HEK293T (cell line): ENCODE measurements at places on chromosomes 6 and 20.

DNA sequence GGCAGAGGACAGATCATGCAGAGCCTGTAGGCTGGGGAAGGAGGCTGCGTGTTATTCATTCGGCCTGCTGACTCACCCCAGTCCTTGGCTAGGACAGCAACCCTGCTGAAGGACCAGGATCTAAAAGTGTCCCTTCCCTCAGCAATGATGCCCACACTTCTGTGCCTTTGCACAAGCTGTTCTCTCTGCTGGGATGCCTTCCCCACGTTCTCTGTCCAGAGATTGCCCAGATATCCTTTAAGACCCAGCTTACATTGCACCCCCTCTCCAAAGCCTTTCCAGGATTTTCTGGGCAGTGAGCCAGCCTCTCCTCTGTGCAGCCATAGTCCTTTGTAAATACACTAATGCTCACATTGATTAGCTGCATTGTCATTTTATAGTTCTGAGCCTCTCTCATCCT is 99.3 kb upstream of the CHD6 start:
- DNase-seq = no peak

- no peak for DNase-seq
Observed at GRCh38 chr20:62782893-62783278, 13.4 kb upstream of the MRGBP start.

GRCh38 chr6:35564733-35565132 is 52.0 kb upstream of the TULP1 start:
- DNase-seq = no peak

- no peak for DNase-seq
Observed at GRCh38 chr6:138507977-138508675, 8.8 kb upstream of the NHSL1 start.

DNA sequence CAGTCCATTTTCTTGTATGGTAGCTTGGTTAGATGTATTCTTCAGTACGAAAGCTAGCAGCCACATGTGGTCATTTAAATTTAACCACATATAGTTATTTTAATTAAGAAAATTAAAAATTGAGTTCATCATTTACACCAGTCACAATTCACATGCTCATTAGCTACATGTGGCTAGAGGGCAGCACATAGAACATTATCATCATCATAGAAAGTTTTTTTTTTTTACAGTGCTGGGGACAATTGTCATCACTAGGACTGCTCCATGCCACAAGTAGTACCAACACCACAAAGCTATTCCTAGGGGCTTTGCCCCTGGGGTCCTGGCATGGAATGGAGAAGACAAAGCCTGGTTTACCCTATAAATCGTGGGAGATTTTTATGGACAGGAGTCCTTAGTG is 30.5 kb downstream of the PLCB4 start:
- no peak for DNase-seq

GRCh38 chr20:47167846-47168245 is 188.7 kb downstream of the ZMYND8 start:
- no peak for DNase-seq

- DNase-seq = no peak
Observed at GRCh38 chr6:70954750-70955149, 2.1 kb downstream of the B3GAT2 start.

DNA sequence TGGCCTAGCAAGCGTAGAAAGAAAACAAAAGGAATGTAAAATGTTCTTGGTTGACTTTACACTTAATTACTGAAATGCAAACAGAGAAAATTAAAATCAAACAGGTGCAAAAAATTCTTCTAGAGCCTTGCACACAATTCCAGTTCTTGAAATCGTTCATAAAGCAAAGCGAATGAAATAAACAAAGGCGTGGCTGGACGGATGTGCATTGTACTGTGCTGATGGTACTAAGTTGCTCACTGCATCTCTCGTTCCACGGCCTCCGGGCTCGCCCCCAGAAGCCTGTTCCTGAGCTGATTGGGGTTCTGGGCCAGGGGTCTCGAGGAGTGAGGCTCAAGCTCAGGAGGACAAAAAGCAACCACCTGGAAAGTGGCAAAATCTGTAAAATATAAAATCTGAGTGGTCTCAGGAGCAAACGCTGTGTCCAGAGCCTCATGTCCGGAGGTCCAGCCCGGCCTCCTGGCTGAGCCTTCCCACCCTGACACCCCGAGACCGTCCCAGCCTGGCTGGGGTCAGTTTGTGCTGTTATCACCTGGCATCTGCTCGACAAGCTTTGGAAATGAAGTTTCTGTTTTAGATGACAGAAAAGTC is 71.3 kb downstream of the TTLL2 start:
- DNase-seq = no peak

DNA sequence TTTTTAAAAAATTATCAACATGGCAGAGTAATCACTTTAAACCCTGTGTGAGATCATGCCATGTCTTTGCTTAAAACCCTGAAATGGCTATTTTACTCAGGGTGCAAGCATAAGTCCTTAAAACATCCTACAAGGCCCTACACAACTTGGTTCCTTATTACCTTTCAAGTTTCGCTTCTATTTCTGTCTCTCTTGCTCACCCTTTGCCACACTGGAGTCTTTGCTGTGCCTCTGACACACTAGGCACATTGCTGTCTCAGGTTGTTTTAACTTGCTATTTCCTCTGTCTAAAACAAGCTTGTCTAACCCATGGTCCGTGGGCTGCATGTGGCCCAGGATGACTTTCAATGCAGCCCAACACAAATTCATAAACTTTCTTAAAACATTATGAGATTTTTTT is 55.6 kb downstream of the KIAA0408 start:
- DNase-seq = no peak

DNA sequence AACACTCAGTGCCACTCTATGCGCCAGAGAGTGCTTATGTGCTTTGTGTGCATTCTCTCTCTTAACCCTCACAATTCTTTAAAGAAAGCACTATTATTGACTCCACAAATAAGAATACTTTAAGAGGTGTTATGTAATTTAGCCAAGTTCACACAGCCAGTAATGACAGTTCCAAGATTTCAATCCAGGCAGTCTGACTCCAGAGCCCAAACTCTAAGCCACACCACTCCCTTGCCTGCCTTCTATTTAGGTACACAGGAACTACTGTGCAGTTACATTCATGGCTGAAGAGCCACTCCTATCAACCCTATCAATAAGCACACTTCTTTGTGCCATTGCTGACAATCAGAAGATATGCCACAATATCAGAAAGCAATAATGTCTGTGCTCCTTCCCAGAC is 93.3 kb downstream of the PTPRK start:
- no peak for DNase-seq

- DNase-seq = no peak
Observed at GRCh38 chr20:1898482-1899240, 3.5 kb downstream of the SIRPA start.

- no peak for DNase-seq
Observed at GRCh38 chr6:110520992-110521543, 44.7 kb upstream of the SLC22A16 start.

DNA sequence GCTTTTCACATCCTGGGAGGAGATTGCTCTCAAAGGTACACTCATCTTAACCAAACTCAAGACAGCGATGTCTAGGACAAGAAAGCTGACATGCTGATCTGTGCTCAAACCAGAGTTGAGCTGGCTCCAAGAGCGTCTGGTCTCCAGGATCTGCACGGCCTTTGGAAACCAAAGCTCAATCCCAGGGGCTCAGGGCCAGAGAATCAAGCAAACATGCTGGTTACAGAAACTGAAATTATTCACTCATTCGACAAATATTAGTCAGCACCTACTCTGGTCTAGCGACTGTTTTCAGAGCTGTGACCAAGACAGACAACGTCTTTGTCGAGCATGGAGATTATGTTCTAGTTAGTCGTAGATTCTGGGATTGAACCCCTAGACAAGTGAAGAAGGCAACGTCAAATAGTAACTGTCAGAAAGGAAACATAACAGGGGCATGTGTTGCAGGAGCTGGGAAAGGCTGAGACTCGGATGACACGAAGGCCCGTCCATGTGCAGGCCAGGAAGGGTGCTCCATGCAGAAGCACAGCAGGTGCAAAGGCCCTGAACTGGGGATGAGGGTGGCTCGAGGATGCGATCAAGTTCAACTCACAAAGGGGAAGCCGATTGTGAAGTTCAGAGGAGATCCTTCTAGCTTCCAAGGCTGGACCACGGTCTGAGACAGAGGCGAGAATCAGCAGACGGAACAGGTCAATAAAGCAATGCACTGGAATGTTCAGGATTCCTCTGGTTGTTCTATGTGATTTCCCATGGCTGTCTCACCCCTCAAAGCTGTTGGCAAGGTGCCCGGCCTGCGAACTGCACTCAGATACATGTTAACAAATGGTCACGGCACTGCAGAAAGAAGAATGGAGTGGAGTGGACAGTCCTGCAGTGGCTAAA is 12.5 kb upstream of the PCK1 start:
- DNase-seq = no peak

- DNase-seq = no peak
Observed at GRCh38 chr6:130852844-130853554, 25.8 kb downstream of the SMLR1 start.

GRCh38 chr6:24052590-24052961 is 73.4 kb upstream of the NRSN1 start:
- no peak for DNase-seq

DNA sequence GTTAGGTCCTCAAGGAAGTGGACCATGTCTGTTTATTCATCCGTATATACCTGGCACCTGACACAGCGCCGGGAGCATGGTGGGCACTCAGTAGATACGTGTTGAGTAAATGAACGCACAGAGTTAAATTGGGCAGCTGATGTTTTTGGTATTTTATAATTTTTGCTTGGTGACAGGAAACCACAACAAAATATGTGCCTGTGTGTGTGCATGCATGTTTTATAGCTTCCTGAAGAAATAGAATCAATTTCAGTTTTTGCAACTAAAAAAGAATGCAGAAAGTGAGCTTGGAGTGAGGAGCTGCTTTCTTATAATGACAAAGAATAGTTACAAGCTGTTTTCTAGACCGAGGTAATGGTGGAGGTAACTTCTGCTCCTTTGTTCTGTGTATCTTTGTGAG is 91.4 kb downstream of the PLCB4 start:
- DNase-seq = no peak

DNA sequence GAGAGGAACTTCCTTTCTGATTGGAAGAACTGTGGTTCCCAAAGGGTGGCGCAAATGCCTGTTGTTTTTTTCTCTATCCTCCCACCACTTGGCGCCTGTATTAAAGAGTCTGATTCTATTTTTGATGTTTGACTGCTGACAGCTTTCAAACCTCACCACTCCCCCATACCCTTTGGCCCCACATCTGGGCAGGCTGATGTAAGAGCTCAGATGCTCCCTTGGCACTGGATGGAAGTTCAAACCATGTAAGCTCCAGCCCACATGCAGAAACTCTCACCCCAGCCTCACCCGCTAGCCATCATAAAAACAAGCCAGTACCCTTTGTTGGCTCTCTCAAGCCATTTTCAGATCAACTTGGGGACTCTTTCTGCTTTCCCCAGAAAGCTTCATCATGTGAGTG is 20.0 kb upstream of the TMEM14A start:
- DNase-seq = no peak

DNA sequence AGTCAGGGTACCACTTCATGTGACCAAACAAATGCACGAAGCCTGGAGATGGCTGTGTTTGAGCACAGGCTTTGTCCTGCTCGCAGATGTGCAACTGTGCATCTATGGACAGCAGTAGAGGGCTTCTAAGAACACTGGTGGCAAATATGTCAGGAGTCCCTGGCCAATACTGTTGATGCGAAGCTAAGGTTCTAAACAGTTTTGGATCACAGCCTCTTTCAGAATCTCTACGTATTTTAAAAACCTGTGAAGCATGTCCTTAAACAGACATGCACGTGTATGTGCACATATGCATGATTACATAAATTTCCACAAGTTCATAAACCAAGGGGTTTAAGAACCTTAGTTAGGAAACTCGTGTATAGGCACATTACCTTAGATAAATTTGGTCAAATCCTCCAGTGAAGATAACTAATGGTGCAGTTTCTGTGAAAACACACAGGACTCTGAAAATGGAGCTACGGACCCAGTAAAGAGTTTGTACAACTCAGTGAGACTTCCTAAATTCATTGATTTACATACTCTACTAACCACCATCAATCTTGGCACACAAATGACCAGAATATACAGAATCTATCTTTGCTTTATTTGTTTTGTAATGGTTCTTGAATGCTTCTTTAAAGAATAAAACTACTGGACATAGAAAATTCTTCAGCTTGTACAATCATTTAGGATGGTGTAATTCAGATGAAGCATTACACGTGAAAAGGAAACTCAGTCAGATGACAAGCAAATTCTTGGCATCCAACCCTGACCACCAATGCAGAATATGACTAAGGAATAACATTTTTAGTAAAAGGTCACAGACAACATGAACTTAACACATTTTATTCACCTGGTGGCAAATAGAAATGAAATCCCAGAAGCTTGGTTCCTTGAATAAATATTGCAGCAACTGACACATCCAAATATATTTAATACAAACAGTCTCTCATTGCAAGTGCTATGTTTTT is 27.4 kb downstream of the KCNQ5 start:
- no peak for DNase-seq

DNA sequence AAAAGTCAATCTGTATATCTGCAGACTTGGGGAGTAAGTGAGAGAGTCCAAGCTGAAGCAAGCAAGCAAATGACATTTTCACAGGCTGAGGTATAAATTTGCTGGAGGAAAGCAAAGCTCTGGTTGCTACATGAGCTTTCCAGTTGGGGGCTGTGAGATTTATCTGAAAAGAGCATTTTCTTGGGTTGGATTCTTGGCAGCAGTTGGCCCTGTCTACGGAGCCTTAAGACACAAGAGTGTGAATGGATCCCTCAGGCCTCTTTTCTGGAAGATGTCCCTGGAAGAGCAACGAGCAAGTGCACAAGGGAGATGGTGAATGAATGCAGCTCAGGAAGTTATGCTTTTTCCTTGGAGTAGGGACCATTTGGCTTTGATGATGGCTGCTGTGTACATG is 30.8 kb downstream of the ISM1 start:
- no peak for DNase-seq

DNA sequence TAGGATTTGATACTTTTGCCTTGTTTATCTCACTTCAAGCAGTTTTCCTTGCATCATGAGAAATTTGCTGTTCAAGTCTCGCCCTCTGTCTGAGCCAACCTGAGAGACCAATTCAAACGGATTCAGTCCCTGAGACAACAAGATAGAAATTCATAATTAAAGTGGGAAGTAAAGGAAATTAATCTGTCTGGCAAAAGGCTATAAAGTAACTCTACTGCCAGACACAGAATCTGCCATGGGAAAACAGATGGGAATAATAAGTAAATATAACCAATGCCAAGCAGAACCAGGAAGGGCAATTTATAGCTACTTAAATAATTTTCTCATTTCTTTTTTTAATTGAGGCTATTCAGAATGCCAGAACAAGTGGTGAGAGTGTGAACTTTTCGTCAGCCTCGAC is 239.6 kb downstream of the TFAP2C start:
- no peak for DNase-seq

GRCh38 chr20:32034581-32035425 is 17.2 kb upstream of the HCK start:
- no peak for DNase-seq

DNA sequence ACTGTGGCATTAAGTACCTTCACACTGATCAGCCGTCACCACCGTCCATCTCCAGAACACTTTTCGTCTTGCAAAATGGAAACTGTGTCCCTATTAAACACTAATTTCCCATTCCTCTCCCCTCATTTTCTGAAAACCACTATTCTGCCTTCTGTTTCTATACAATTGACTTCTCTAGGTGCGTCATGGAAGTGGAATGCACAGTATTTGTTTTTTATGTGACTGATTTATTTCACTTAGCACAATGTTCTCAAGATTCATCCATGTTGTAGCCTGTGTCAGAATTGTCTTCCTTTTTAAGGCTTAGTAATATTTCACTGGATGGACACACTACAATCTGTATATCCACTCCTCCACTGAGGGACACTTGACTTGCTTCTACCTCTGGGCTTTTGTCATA is 53.8 kb upstream of the PDE10A start:
- no peak for DNase-seq

- no peak for DNase-seq
Observed at GRCh38 chr20:18683839-18684238, 96.0 kb downstream of the DTD1 start.
